ENCODE measurements at places on chromosomes 3 and 15.

DNA sequence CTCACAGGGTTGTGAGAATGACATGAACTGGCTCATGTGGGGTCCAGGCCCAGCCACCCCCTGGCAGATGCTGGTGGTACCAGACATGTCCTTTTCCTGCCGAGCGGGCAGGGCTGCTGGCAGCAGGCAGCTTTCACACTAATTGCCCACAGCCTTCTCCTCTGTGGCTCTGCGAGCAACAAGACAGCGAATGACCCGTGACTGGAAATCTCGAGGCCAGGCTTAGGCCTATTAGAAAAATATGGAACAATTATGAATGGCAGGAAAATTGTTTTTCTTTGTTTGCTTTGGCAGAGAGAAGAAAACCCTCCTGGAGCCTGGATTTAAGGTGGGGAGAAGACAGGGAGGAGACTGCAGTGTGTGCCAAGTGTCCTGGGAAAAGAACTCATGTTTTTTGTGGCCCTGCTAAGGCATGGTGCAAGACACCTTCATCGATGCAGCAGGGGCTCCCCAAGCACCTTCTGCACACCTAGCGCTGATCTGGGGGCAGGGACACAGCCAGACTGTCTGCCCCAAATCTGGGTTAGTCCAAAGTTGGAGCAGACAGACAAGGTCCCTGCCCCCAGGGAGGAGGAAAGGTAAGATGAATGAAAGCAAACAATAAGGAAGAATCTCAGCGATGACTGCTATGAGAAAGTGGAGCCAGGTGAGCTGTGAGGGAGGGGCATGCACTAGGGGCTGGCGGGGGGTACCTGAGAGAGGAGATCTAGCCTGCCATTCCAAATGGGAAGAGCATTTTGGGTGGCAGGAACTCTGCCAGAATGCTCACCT, 193.8 kb upstream of the TLE3 start:
- no peak for DNase-seq

DNA sequence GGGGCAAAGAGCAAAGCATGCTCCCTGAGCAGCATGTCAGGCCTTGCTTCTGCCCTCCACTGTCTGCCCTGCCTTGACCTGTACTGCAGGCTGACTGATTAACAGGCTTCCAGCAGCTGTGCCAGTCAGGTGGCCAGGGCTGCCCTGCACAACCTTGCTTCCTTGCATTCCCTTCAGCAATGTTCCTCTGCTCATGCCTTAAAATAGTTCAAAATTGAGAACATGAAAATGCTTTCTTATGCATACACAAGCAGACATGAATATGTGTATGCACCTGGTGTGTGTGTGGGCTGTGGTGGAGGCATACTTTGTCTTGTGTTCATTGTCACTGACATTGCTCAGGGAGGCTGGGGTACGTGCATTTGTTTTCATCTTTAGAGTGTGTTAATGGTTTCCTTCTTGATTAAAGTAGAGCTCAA, 1.2 kb upstream of the SLC22A13 start:
- DNase-seq = no peak

- DNase-seq = peak; percentile 12
Observed at GRCh38 chr3:107068980-107069379, 308.3 kb upstream of the CCDC54 start.

- no peak for DNase-seq
Observed at GRCh38 chr3:184423561-184423960, 43.7 kb downstream of the CHRD start.

- DNase-seq = no peak
Observed at GRCh38 chr15:68316061-68316804, 38.7 kb downstream of the FEM1B start.
